ENCODE measurements at places on chromosomes 11 and 22.

DNA sequence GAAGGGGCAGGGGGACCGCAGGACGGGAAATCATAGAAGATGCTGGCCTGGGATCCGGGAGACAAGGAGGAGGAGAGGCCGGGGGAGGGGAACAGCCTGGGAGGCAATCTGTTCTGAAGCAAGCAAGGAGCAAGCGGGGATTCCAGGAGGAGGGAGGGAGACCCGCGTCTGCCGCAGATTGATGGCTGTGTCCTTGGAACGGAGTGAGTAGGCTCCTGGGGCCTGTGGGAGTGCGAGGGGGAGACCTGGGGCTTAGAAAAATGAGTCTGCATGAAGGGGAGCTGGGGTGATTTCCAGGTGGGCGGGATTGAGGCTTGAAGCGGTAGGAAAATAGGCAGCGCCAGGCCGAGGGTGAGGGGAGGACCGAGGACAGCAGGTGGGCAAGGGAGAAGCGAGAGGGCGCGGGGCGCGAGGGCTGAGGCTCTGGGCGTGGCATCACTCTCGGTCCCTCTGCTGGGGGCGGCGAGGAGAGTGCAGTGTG, 1.6 kb upstream of the LRRC55 start:
- peak; percentile 68 for DNase-seq

DNA sequence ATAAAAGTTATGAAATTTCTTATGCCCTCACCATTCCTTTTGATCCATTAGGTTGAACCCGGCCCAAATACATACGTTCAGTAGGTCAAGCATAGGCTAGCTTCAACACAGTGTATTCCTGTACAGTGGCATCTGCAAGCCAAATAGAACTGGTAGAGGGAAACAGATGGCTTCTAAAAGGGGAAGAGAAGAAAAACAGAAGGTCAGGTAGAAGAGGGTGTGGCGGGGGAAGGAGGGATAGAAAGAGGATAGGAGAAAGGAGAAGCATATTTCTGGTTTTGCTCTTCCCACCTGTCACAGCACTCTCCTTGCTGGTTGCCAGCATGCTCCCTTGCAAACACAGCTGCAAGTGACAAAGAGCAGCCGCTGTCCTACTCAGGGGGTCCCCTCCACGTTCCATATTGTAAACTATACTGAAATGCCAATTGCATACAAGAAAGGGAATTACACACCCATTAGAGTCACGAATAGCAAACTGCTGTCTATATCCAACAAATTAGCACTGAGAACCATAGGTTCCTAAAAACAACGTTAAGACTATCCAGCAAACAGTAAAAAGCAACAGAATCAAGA, 71.8 kb downstream of the PHF21A start:
- DNase-seq, result no peak

DNA sequence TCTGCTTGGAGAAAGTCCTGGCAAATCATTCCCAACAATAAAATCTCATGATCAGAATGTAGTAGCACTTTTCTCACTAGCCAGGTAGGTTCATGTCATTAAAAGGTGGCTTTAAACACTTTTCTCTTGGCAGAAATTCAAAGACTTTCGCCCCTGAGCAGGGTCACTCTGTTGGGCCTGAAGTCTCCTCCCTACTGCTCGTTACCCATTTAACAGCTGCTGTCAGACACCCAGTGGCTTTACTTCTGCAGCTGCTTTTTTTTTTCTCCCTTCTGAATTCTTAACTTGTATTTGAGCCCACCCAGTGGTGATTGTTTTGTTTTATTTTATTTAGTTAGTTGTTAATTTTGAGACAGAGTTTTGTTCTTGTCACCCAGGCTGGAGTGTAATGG, 25.0 kb downstream of the ARHGAP8 start:
- DNase-seq, result no peak

- no peak for DNase-seq
These were observed 49.5 kb upstream of the CLNS1A start for GRCh38 chr11:77687088-77687487.

GRCh38 chr11:78993802-78994430, 419.3 kb upstream of the NARS2 start:
- no peak for DNase-seq

GRCh38 chr22:26556904-26557303, 33.0 kb downstream of the TPST2 start:
- no peak for DNase-seq

GRCh38 chr11:60905551-60906113, 753 bp downstream of the PRPF19 start:
- DNase-seq, result no peak

GRCh38 chr11:27158456-27159334, 118.1 kb downstream of the BBOX1 start:
- DNase-seq, result peak; percentile 59

DNA sequence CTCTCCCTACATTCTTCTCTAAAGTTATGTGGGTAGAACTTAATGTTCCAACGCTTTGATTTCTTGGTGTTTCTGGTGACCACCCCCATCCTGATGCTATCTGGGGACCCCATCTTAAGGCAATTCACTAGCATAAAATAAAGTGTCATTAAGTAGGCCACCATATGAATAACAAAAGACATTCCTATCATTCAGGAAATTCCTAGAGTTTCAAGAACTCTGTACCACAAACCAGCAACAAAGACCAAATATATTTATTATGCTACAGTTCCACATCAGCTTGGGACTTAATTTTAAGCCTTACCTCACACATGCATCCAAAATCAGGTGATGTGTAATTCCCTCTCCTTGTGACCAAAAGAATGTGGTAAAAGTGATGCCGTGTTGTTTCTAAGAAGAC, 254.6 kb upstream of the LRRC4C start:
- no peak for DNase-seq

DNA sequence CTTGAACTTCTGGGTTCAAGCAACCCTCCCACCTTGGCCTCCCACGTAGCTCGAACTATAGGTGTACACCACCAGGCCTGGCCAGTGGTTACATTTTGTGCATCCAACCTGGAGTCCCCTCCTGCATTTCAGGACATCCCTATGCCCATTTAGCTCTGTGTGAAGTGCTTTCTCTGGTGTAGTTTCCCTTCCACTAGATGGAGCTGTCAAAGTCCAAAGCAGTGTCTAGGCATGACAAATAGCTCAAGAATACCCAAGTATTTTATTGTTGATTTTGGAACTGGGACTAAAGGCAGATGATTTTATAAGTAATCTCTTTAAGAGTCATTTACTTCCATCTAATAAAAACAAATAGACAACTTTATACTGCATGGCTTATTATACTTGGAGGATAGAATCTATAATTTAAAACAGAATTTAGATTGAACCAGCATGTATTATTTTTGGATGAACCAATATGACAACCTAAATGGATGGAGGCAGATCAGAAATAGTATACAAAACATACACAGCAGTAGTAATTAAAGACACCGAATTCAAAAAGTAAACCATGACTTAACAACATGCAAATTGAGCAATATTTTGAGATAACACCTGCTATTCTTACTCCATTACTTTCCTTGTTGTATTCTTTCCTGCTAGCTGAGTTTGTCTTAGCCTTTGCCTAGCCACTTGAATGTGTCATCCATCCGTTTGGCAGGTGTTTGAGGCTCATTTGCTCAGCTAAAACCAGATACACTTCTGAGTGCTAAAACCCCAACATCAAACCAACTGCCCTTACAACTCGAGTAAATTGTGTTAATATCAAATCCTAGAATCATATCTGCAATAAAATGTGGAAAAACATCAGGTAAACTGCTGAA, 37.7 kb downstream of the EIF4ENIF1 start:
- no peak for DNase-seq

- DNase-seq, result no peak
These were observed 55.9 kb downstream of the BMAL1 start for GRCh38 chr11:13333456-13333957.

- no peak for DNase-seq
These were observed 79.4 kb downstream of the IGLL1 start for GRCh38 chr22:23500508-23501260.

DNA sequence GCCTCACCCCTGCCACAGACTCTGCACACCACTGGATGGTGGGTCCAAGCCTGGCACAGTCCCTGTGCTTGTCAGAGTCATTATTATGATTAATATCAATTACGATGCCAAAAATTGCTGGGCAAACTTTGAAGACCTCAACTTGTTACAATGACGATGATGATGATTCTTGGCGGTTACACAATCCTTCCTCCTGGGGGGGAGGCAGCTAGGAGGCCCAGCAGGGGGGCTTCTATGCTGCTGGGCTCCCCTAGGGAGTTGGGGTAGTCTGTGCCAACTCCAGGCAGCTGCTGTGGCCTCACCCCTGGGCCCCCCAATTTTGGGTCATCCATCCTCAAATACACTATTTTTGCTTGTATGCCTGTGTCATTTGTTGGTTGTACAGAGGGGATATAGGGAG, 12.0 kb downstream of the SLC35E4 start:
- no peak for DNase-seq

DNA sequence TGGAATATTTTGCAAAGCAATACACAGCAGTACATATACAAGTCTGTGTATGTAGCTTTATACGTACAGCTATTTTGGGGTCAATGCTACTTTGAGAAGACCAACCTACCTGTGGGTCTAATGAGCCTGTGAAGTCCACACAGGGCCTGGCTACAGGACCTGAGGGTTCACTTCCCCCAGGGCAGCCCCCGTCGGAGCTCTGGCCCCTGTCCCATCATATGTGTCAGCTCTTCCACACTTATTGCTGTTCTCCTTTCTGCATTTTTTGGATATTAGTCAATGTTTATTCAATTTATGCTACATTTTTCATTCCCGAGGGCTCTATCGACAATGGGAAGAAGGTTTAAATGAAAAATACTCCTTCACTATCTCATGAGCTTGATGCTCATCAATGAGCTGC, 1473.6 kb downstream of the BRD1 start:
- DNase-seq, result no peak

GRCh38 chr11:59218319-59218718, 5.6 kb upstream of the MPEG1 start:
- DNase-seq, result no peak

DNA sequence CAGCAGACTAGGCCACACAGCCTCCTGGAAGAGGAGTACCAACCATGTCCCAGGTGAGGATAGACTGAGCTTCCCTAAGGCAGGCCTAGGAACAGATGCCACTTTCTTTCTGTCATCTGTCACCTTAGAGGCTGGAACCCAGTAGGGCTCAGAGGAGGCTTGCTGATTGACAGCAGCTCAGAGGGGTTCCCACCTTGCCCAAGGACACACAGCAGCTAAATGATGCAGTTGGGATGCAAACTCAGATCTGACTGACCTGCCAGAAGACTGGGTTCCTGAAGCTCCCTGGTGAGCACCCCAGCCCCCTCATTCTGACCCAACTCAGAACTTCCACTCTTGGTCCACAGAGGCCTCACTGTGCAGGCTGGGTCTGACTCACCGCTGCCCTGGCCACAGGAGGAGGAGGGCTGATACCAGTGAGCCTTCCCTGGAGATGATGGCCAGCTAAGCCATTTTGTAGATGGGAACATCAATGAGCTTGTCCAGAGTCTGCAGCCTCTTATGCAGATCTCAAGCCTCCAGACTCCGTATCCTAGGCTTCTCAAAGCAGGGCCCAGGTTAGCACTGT, 14.0 kb downstream of the CAPN5 start:
- peak; percentile 38 for DNase-seq

DNA sequence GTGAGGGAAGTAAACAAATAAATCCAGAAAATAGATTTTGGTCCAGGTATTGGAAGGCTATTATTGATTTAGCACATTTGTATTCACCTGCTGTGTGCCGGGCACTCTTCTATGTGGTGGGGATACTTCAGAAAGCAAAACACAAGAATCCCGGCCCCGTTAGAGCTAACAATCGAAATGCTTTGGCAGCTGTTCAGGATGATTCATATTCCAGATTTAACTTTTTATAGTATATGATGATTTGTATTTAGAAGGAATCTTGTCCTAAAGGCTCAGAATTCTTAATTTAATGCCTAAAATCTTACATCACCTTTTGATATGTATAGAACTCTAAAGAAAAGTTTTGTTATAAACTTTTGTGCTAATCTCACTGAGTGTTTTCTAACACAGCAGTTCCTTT, 28.0 kb downstream of the ZC3H12C start:
- no peak for DNase-seq
